ENCODE measurements at places on chromosomes 16 and 17.

- DNase-seq, result no peak
Observed at GRCh38 chr16:31916056-31916488, 42.5 kb downstream of the ZNF267 start.

DNA sequence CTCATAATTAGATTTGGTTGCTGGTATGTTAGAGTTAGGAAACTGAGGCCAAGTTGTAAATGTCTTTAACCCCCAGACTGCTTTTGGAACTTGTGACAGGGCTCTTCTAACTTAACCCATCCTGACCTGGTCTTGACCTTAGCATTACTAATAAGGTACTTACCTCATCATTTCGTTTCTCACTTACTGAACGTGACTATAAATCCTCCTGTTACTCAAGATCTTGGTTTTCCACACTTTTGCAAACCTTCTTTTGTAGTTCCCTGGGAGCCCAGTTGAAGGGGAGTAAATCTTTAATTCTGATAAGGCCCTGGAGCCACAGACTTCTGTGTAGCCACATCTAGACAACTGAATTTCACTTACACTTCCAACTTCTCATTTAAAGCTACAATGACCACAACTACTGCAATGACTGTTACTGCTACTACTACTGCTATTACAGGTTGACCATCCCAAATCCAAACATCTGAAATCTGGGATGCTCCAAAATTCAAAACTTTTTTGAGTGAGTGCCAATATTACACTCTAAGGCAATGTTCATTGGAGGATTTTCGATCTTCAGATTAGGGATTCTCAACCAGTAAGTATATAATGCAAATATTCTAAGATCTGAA is 248.8 kb upstream of the TBX2 start:
- no peak for DNase-seq

DNA sequence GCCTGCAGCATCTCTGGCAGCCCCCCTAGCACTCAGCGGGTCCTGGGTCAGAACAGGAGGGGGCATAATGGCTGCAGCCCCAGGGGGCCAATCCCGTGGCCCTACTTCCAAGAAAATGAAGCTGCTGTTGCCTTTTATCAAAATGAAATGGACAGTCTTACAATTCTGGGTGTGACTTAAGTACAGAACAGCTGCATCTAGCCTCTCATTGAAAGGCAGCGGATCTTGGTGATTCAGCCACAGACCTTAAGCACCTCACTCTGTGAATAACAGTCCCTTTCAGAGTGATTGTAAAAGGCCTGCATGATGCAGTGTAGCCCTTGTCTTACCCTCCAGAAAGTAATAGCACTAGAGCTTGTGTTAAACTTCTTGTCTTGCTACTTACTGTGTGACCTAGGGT is 11.5 kb upstream of the UMOD start:
- no peak for DNase-seq

GRCh38 chr17:73646409-73647300 is 2.4 kb upstream of the SDK2 start:
- DNase-seq, result no peak

GRCh38 chr16:89973235-89973634 is 24.7 kb downstream of the DEF8 start:
- DNase-seq, result no peak
